ENCODE measurements at places on chromosomes 4 and X.

- no peak for DNase-seq
Measured at GRCh38 chr4:38567457-38567856, 96.5 kb upstream of the KLF3 start.

DNA sequence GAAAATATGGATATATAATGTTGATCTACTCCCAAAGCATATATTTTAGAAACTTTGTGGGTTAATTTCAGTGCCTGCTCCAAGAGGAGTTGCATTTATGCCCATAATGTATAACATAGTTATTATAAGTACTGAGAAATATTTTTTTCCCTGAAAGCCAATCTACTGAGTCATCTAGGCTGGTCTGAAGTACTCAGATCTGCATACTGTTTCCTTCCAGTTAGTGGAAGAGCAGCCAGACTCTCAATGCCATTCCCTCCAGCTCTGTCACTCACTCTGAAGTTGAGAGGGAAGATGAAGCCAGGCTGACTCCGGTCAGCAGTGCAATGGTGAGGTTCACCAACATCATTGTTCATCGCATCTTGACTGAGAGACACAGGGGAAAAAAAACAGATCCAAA, 505.1 kb downstream of the PPARGC1A start:
- DNase-seq: no peak

DNA sequence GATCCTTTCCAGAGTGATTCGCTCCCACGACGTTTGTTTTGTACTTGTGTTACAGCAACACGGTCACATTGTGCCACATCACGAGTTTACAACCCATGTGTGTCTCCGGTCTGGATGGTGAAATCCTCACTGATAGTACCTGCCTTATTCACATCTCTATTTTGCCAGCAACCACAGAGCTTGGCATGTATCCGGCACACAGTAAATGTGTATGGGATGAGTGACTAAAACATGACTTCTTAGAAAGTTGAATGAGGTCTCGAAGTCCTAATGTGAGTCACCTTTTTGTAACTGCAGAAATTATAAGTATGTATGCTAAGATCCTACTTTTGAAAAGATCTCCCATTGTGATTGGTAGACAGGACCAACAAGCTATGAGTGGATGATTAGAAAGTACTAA, 7.5 kb downstream of the STOX2 start:
- no peak for DNase-seq

DNA sequence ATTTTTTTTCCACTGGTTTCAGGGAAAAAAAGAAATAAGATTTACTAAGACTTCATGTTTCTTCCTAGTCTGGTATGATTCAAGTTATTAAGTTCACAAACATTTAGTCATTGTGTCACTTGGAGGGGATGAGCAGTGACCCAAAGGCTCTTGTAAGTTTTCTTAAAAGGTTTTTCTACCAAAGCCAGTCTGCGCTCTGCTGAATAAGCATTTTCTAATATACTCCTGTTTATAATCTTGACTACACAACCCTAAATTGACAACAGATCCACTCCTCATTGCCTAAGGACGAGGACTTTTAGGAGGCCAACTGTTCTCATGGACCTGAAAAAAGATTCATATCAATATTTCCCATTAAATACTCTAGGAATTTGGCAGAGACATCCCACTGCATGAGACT, 161.1 kb upstream of the TLL1 start:
- DNase-seq: no peak

GRCh38 chrX:14409341-14409740, 120.0 kb upstream of the GLRA2 start:
- DNase-seq: no peak

DNA sequence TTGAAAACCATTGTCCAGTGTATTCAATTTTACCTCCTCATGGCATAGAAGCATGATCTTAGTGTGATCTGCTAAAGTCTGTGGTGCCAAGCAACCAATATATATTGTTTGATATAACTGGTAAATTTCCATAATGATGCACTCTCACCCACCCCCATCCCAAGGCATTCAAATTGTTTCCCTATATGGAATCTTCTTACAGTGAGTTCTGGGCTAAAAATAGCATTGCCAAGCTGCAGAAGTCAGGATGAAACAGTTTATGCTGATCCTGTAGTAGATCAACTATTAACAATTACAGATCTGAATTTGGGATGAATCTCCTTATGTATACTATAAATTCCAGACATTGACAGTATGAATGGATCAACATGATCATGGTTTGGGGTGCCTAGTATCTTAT, 20.9 kb downstream of the FGF13 start:
- DNase-seq: no peak

- no peak for DNase-seq
Measured at GRCh38 chr4:1080961-1081688, 32.2 kb downstream of the RNF212 start.

DNA sequence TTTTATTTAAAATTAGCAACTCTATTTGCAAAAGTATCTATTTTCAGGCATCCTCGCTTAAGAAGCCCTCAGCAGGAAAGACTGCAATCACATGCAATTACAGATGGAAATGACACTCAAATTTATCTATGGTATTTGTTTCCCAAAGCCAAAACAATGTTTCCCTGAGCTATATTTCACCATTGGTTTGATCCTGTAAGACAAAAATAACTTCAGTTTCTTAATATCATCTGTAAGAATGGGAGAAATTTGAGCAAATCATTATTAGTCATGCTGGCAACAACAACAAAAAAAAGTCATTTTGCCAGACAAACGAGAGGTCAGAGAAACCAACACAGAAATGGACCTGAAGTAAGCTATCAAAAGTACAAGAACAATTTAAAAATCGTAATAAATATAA, 204.1 kb downstream of the NR3C2 start:
- no peak for DNase-seq

DNA sequence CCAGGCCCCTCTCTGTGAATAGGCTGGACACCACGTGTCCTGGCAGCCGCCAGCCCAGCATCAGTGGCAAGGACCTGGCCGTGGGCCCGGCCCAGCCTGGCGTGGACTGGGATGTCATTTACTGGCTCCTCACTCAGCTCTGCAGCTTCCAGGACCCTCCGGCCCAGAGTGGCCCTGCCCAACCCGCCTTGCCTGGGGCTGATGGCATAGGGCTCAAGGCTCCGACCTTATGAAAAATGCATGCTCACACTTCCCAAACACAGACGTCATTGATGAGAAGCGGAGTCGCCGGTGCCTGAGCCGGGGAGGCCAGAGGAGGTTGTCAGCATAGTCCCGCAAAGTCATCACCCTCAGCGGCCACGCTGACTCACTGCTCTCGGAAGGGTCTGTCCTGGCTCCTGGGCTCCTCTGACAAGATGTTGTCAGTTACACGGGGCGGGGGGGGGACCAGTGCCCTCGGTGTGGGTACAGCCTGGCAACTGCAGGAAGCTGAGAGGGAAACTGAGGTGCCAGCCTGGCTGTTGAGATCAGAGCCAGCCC, 14.3 kb downstream of the CFAP99 start:
- no peak for DNase-seq

DNA sequence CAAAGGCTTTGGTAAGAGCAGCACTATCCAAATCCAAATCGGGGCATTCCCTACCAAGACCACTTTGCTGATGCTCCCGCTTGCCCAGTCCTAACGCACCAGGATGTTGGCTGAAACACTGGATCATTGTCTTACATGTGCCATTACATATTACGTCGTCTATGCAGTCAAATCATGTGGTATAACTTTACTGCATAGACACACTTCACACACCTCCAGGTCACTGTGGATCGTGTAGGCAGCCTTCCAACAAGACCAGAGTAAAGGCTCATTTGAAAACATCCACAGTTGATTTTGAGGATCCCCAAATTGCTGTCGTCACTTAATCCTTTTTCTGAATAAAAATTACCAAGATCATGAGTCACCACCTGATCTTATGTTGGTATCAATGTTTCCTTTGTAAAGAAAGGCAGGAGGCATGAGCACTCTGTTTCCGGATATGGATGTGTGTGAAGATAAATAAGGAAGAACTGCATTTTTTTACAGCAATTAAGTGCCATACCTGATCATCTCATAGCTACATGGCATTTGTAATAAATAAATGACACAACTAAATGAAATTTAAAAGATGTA, 18.5 kb downstream of the TENM3 start:
- DNase-seq: no peak

GRCh38 chrX:960821-961220, 251.6 kb downstream of the CRLF2 start:
- DNase-seq: no peak

- DNase-seq: no peak
Measured at GRCh38 chr4:86670756-86671155, 76.6 kb downstream of the PTPN13 start.

- no peak for DNase-seq
Measured at GRCh38 chr4:168759321-168759720, 250.7 kb downstream of the CBR4 start.

GRCh38 chrX:23662187-23662586, 5.1 kb upstream of the PRDX4 start:
- no peak for DNase-seq

GRCh38 chr4:69617083-69617694, 22.3 kb downstream of the UGT2A2 start:
- no peak for DNase-seq

GRCh38 chr4:107363125-107363524, 327.0 kb upstream of the DKK2 start:
- no peak for DNase-seq

GRCh38 chrX:28876901-28877300, 289.7 kb downstream of the IL1RAPL1 start:
- DNase-seq: no peak

DNA sequence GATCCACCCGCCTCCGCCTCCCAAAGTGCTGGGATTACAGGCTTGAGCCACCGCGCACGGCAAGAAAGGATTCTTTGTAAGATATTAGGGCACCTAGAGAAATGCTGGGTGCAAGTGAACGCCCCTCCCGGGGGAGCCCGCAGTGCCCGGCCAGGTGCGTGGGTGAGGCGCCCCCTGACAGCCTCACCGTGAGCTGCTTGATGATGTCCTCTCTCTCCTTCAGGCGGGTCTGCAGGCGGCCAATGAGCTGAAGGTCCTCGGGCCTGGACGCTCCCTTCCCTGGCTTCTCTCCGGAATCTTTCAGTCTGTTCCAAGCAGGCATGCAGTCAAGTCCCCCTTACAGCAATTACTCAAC, 21.9 kb downstream of the MED28 start:
- no peak for DNase-seq

- DNase-seq: no peak
Measured at GRCh38 chr4:146340798-146341197, 126.5 kb downstream of the REELD1 start.

DNA sequence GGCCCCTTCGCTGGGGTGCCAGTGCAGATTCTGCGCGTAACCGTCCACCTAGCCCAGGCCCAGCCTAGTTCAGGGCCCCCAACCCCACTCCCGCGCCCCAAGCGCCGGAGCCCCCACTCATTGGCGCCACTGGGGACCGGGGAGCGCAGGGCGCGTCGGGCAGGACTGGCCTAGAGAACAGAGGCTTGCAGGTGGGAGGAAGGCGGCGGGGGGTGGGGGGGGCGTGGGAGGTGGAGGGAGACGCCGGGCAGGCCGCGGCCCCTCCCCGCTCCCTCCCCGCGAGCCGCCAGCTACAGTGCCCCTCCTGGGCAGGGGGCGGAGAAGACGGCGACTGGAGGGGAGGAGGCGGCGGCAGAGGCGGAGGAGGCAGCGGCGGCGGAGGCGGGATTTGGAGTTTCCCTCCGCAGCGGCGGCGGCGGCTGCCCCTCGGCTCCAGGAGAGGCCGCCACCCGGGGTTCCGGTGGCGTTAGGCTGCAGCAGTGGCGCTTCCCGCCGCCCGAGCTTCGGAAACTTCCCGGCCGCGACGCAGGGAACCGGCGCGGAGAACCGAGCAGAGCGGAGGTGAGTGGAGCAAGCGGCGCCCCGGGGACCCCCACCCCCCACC, 4.8 kb upstream of the DUSP9 start:
- DNase-seq: no peak

DNA sequence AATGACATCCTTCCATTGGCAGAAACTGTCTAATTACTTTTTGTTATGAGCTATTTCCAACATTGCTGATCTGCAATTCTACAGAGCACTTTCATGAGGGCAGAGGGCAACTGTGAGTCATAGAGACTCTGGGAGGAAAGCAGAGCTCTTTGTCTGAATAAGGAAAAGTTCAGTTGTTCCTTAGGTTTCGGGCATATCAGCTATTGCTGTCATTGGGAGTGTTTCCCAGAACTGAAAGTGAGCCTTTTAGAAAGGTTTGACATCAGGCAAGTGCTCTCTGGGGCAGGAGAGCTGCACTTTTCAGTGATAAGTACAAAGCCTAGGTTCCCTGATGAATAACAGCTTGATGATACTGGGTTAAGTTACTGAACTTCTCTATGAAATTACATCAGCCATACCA, 119.2 kb upstream of the EDNRA start:
- no peak for DNase-seq

DNA sequence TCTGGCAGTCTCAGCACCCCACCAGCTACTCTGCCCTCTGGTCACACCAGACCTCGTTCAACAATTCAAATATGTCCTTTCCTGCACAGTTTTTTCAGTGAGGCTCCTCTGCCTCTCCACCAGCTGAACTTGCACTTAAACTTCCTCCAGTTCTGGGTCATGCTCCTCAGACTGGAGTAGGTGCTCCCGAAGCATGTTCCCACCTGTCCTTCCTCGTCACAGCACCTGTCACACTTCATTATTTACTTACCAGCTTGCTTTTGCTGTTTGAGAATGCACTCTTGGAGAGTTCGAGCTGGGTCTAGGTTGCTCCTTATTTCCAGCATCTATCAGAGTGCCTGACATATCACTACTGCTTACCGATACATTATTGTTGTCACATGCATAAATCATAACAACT, 144.8 kb upstream of the TTC29 start:
- no peak for DNase-seq

- DNase-seq: no peak
Measured at GRCh38 chr4:139314047-139314800, 11.9 kb upstream of the NDUFC1 start.

- no peak for DNase-seq
Measured at GRCh38 chrX:45847961-45848360, 647.3 kb upstream of the DIPK2B start.

DNA sequence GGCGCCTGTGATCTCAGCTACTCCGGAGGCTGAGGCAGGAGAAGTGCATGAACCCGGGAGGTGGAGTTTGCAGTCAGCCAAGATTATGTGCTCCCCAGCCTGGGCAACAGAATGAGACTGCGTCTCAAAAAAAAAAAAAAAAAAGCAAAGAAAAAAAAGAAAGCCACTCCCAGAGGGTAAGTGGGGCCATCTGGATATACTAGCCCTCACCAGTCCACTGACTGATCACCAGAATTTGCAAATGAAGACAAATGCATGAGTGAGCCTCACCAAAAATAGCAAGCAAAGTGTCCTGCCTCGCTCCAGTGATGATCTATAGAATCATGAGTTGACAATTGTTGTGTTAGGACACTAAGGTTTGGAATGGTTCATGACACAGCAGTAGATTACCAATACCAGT, 47.6 kb downstream of the ZFP42 start:
- no peak for DNase-seq

- no peak for DNase-seq
Measured at GRCh38 chrX:122641136-122641535, 542.9 kb upstream of the GRIA3 start.

- DNase-seq: no peak
Measured at GRCh38 chr4:25253071-25253445, 19.2 kb downstream of the PI4K2B start.

All from esophagus squamous epithelium (tissue), 5 donors.